Activated CD8-positive, alpha-beta T cell treated with anti-CD3 and anti-CD28 coated beads, Interleukin-2, amount 10 ng/mL, durations not matched to agents 7 days and 5 days (primary cell): ENCODE measurements at places on chromosomes 13 and 19. TPM values are rescaled to one million over a fixed set of nuclear protein-coding genes. Genes with fewer than 3 reads are reported as not detected.
A peak's percentile ranks its signal among the peaks of the same experiment; 100 is the strongest.

Gene C13orf42
- not detected for total RNA-seq

Gene AZU1
- not detected for total RNA-seq

Gene ONECUT3
- not detected for total RNA-seq

Gene SELENOV
- not detected for total RNA-seq

Gene PCSK4
- total RNA-seq = 3.4 TPM

Gene ZNF793
- 6.0 TPM for total RNA-seq

Gene C1QTNF9
- not detected for total RNA-seq

Gene CDC37
- 264 TPM for total RNA-seq

Gene KLK1
- 0.45 TPM for total RNA-seq

Gene LILRB5
- total RNA-seq = not detected

- DNase-seq = peak; percentile 70
Observed at GRCh38 chr13:40668335-40668734, 1.9 kb upstream of the FOXO1 start.

- peak; percentile 24 for DNase-seq
Observed at GRCh38 chr19:22545751-22546150, 88.4 kb upstream of the ZNF492 start.

- no peak for DNase-seq
Observed at GRCh38 chr19:18733196-18733647, 49.7 kb downstream of the CRTC1 start.

DNA sequence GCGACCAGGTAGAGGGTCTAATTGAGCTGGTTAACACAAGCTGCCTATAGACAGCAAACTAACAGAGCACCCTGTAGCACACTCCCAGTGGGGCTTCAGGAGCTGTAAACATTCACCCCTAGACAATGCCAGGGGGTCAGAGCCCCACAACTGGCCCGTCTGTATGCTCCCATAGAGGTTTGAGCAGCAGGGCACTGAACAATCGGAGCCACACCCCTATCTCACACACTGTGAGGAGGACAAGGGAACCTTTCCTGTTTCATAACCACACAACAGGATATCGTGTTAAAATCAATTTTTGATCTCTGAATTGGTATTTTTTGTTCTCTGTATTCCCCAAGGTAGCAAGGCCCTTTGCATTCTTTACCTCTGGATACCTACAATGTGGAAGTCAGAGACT, 266.1 kb downstream of the SPRY2 start:
- no peak for DNase-seq

- no peak for DNase-seq
Observed at GRCh38 chr19:4279530-4280422, 710 bp downstream of the SHD start.

- DNase-seq = no peak
Observed at GRCh38 chr13:112718318-112718717, 28.5 kb downstream of the ATP11A start.

GRCh38 chr19:10122045-10122444, 2.3 kb upstream of the EIF3G start:
- DNase-seq = no peak

- no peak for DNase-seq
Observed at GRCh38 chr13:59478908-59479307, 684.8 kb downstream of the DIAPH3 start.

DNA sequence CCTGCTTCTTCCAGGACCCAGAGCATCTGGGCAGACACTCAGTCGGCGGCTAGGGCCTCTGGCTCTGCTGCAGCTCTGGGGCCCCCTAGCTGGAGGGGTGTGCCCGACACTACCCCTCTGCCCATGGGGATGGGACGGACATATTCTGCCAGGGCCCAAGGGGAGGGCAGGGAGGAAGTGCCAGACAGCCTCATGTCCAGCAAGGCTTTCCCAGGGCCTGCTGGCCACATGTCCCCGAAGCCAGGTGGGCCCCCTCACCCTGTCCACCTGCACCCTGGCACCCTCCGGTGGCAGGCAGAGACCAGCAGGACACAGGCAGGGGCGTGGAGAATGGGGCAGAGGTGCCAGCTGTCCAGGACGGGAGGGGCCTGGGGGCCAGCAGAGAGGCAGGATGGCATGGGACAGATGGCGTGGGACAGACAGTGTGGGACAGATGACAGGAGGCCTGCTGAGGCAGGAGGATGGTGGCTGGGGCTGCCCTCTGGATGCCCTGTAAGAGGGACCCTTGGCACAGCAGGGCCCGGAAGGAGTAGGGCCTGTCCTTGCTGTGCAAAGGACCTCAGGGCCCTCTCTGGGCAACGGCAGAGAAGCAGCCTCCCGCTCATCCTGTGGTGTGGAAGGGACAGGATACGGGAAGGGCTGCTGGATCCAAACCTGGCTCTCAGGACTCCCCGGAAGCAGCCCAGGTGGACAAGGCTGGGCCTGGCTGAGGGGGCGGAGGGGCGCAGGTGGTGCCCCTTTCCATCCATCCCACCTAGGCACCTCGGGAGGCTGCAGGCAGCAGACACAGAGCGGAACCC, 29.1 kb downstream of the CEBPG start:
- no peak for DNase-seq

DNA sequence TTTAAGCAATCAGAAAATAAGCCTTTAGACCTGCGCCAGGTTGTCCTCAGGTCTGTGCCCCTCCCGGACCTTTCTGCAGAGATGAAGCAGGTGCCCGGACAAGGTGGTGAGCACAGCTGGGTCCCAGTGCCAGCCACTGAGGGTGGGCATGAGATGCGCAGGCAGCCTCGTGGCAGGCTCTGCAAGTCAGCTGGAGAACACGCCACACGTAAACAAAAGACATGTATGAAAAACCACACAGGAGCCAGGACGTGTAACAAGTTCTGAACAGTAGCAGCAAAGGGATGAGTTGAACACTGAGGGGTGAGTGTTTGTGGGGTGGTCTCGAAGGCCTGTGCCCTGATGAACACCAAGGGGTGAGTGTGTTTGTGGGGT, 68.8 kb upstream of the MCF2L start:
- DNase-seq = no peak

DNA sequence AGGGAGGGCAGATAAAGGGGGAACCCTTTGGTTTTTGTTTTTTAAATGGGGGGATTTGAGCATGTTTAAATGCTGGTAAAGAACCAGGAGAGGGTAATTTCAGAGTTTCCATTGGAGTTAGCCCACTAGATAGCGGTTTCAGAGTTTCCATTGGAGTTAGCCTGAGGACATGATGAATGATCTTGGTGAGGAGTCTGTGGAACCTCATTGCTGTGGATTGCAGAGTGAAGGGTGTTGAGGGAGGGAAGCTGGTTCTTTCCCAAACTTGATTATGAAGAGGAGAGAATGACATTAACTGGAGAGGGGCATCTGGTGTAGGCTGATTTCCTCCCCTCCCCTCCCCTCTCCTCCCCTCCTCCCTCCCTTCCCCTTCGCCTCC, 5.0 kb downstream of the WASF3 start:
- DNase-seq = no peak

- no peak for DNase-seq
Observed at GRCh38 chr13:73816702-73817101, 317.5 kb downstream of the KLF12 start.

DNA sequence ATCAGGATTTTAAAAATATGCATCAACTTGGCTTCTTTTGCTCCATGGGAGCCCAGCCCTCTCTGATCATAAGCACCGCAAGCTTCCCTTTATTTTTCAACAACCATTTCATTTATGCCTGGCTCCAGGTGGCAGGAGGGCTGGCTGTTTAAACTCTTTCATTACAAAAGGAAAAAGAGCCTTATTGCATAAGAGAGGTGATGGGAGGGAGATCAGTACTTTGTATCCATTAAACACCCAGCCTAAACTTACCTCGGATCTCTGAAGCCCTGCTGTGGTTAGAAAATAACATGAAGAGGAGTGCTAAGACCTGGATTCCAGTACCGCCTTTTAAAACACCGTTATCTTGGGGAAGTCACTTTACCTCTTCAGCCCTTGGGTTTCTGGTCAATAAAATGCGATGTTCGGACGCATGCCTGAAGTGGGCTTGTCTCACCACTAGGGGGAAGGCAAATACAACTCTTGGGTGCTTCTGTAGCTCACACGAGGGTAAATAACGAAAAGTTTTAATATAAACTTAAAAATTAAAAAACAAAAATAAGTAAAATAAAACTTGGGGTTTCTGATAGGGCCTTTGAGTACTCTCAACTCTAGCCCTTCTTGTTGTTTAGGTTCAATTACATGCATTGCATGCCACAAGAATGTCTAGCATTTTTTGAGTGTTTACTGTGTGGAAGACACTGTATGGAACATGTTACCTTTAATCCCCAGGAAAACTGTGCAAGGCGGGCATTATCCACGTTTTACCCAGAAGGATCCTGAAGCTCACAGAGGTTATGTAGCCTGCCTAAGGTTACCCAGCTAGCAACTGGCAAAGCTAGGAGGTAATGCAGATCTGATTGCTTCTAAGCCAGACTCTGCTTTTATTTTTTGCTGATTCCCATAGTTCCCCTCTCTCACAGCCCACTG, 240.3 kb downstream of the LMO7 start:
- peak; percentile 75 for DNase-seq

DNA sequence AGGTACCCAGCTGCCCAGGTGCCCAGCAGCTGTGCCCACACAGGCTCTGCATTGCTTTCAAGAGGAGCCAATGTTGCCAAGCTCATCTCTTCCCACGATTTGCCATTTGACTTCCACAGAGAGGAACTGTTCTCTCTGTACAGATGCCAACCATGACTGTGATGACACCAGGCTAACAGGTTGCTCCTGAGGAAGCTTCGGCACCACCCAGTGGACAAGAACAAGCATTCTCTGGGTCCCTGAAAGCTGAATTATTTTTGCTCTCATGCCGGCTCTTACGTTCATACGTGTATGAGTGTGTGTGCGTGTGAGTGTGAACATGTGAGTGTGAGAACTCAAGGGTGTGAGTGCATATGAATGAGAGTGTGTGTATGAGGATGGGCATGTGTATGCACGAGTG, 535.2 kb downstream of the LIG4 start:
- DNase-seq = no peak

GRCh38 chr13:39484506-39485313, 118.3 kb downstream of the LHFPL6 start:
- DNase-seq = no peak

DNA sequence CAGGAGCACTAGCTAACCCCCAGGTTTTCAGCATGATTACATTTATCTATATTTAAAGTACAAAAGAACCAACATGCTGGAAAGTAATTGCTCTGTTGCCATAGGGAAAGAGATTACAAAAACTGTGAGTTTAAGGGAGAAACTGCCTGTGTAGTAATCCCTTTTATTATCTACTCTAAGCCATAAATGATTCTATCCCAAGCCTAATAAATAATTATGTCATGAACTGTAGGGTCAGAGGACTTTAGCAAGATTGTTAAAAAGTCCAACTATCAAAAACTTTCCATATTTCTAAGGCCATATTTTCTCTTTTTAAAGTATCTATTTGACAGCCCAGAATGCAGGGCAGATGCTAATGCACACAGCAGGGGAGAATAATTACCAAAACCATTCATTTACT, 573.8 kb upstream of the MIR17HG start:
- DNase-seq = no peak

GRCh38 chr13:113202912-113203311, 5.6 kb downstream of the PCID2 start:
- DNase-seq = no peak

GRCh38 chr13:110391273-110391672, 84.2 kb downstream of the COL4A2 start:
- DNase-seq = no peak
